WTC11 (cell line): ENCODE measurements at places on chromosomes 5 and 9.

DNA sequence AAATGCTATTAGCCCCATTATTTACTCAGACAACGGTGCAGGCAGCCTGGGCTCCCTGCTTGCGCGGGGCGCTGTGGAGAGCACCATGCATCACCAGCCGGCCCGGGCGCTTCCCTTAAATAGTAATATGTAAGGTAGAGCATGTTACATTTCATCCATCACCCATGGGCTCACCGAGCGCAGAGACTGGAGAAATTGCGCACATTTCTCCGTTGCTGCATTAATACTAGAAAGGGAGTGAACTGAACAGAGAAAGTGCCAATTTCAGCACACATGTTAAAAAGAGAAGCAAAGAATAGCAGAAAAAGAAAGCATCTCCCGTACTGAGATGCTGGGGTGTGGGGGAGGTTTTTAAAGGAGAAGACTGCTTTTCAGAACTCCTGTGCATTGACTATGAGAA is 400.3 kb downstream of the ZSWIM6 start:
- DNase-seq = no peak

DNA sequence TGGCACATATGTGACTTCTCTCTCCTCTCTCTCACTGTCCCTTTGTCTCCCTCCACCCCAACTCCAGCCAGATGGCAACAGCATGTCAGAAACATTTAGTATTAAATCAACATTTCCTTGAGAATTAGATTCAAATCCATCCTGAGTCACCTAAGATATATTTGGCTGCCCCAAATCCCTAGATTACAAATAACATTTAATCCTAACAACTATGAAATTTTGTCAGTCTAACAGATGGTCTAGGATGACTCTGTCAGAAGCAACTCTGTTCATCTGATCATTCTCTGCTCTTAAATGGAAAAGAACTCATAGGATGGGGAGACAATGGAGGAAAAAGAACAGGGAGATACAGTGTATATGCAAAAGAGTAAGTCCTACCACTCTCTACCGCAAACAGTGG is 201.2 kb downstream of the TSSK1B start:
- DNase-seq = no peak

DNA sequence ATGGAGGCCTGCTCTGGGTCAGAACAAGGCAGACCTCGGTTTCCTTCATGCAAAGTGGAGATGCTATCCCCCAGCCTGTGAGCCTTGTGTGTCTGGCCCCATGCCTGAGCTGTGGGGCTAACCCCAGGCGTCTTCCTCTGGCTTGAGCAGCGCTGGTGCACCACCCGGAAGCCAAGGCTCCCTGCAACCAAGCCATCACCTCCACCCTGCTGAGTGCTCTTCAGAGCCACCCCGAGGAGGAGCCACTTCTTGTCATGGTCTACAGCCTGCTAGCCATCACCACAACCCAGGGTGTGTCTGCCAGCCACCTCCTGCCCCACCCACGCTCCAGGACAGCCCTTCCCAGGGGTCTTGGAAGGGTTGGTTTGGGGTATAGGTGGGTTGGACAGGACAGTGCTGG is 16.2 kb downstream of the REXO4 start:
- DNase-seq = no peak

GRCh38 chr9:133576031-133576874 is 32.9 kb downstream of the FAM163B start:
- DNase-seq = no peak

DNA sequence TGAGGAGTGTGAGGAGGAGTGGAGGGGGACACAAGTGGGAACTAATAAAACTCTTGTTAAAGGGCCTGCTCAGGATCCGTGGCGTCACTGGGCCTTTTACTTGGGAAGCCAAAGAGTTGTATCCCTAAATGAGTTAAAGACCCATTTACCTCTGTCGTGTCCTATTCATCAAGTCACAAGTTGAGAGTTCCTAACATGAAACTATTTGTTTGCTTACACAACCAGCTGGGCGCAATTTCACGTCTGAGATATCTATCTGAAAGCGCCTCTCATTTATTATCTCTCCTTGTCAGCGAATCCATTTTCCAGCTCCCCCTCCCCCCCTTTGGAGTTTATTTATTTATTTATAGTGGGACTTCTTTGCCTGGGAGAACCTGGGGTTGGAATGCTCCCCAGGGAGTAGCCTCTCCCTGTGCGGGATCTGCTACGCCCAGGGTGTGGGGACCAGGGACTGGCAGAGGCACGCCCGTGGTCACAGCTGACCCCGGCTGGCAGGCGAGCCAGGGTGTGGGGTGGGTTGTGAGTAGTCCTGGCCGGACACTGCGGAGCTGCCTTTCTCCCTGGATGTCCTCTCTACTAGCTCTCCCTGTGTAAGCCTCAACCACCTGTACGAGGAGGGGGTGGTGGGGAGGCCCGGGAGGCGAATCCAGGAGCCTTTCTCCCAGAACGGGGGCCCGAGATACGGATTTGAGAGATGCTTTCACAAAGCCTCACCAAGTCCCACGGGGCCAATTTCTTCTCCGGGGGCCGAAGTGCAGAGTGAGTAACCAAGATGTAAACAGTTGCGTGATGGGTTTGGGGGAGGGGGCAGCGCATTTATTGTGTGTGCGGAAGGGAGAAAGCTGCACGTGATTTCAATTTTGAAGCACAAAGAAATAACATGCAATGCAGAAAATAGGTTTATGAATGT is 15.3 kb downstream of the NR2F1 start:
- DNase-seq = no peak

GRCh38 chr5:15992918-15993317 is 186.7 kb downstream of the MARCHF11 start:
- no peak for DNase-seq

- no peak for DNase-seq
These were observed 52.9 kb downstream of the TMC1 start for GRCh38 chr9:72574156-72574810.

- peak; percentile 60 for DNase-seq
These were observed 10.7 kb downstream of the SLC35A4 start for GRCh38 chr5:140575309-140575708.

DNA sequence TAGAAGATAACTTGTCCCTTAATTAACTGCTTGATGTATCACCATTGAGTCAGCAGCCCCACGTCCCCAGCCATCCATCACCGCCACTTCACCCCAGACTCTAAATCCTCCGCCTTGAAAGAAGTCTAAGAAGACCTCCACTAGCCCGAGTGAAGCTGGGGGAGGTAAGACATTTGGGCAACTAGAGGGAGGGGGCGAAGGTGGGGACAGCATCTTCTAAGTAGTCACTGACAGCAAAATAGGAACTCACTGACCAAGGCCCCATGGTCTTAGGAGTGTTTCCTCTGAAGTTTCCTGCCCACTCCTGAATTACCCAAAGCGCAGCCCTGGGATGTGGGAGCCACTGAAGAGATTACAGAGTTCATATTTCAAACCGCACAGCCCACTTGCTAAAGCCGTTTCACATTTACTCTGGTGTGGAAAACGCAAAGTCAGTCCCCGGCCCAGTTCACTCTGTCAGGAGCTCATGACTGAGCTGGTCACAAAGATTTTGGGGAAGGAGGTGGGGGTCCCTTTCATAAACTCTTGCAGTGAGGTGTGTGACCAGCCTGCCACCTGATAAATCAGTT is 107.4 kb downstream of the LHFPL2 start:
- no peak for DNase-seq

DNA sequence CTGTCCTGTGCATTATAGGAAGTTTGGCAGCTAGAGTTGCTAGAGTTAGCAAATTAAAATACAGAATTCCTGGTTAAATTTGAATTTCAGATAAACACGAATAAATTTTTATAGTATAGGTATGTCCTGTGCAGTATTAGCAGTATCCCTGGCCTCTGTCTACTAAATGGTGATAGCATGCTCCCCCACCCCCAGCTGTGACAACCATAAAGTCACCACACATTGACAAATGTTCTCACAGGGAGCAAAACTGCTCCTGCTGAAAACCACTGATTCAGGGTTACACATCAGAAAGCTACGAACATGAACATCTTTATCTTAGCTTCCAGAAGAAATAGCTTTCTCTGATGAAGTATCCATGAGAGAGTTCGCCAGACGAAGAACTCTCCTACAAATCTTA is 91.8 kb upstream of the CCDC112 start:
- DNase-seq = no peak

- DNase-seq = peak; percentile 7
These were observed 125.5 kb downstream of the OLFM1 start for GRCh38 chr9:135212961-135213360.

- DNase-seq = no peak
These were observed 34.1 kb upstream of the NPR3 start for GRCh38 chr5:32677023-32677422.

GRCh38 chr5:6117212-6117611 is 261.1 kb downstream of the MED10 start:
- no peak for DNase-seq

DNA sequence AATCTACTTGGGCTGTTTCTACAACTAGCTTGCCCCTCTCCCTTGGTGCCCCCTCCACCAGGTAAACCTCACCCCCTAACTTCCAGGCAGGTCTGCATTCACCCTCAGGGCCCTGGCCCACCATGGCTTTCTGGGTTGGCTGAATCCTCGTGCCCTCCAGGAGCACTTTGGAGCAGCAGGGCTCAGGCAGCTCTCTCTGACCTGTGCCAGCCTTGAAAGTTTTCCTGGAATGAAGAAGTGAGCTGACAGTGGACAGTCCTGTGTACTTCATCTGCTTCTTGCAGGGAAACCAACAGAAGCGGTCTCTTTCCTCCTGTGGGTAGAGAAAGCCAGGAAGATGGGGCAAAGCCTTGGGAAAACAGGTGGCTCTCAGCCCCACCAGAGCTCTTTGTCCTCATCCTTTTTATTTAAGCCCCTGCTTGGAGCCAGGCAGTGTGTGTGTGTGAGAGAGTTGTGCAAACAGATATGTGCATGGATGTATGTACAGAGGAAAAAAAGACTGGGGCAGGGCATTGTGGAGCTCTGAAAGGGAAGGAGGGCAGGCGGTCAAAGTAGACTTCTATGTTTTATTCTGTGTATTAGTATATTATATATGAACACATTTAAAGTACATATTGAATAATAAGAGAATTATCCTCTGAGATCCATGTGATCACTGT is 62.3 kb upstream of the SPRY4 start:
- DNase-seq = no peak

- no peak for DNase-seq
These were observed 444.6 kb downstream of the ZNF608 start for GRCh38 chr5:124301850-124302249.

- DNase-seq = no peak
These were observed 170.7 kb upstream of the SPRY4 start for GRCh38 chr5:142495531-142495930.

GRCh38 chr5:5145651-5146529 is 5.8 kb downstream of the ADAMTS16 start:
- no peak for DNase-seq

DNA sequence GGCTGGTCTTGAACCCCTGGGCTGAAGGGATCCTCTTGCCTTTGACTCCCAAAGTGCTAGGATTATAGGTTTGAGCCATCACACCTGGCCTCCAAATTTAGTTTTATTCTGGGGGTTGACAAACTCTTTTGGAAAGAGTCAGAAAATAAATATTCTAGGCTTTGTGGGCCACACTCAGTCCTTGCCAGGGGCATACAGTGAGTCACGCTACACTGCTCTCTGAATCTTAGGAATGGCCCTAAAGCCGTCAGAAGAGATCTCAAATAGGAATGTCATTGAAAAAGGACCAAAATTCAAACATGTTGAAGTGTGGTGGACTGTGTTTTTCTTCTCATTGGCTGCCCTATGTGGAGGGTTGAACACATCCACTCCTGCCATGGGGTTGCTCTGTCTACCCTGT is 127.7 kb upstream of the BASP1 start:
- no peak for DNase-seq

GRCh38 chr9:70614786-70615463 is 200.5 kb upstream of the KLF9 start:
- no peak for DNase-seq
